Stimulated activated naive CD8-positive, alpha-beta T cell treated with anti-CD3 and anti-CD28 coated beads, Interleukin-15, amount 100 ng/mL, for 72 hours (primary cell): ENCODE measurements at places on chromosomes 6 and 20.

DNA sequence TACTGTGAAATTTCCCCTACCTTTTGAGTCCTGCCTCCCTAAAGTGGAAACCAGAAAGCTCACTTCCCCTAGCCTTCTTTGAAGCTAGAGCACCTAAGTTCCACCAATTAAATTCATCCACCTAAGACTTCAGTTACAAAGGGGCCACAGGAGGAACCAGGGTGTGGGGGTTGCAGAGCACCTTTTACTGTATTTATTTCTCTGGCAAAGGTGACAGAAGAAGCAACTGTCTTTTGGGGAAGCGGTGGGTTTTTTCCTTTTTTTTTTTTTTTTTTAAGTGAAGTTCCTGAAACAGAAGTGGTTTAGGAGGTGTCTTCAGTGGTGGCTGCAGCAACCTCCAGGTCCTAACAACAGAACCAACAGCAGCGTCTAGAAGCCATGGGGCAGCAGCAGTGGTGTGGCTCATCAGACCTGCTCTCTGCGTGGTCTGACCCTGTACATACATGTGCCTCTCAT, 13.1 kb downstream of the PSMB9 start:
- DNase-seq = no peak

DNA sequence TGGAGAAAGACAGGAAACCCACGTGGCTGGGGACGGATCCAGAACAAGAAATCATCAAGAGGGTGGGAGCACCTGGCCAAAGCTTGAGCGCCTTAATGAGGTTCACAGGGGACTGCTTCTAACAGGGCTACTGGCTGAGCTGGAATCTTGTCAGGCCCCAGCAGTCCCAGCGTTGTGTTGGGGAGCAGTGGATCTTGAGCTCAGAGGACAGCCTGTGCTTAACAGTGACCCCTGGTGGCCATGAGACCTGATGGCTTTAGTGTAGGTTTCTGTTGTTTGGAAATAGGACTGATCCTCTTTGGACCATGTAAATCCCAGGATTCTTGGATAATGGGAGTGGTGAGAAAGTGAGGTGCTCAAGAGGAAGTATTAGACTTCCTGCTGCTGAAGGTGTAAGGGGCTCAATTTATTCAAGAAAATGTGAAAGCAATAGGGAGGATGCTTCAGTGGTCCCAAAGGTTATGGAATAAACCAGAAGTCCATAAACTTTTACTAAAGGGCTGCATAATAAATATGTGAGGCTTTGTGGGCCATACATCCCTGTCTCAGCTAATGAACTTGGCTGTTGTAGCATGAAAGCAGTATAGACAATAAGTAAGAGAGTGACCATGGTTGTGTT, 216.2 kb downstream of the NFATC2 start:
- no peak for DNase-seq

- no peak for DNase-seq
These were observed 57.7 kb downstream of the PPP1R16B start for GRCh38 chr20:38863024-38863851.

DNA sequence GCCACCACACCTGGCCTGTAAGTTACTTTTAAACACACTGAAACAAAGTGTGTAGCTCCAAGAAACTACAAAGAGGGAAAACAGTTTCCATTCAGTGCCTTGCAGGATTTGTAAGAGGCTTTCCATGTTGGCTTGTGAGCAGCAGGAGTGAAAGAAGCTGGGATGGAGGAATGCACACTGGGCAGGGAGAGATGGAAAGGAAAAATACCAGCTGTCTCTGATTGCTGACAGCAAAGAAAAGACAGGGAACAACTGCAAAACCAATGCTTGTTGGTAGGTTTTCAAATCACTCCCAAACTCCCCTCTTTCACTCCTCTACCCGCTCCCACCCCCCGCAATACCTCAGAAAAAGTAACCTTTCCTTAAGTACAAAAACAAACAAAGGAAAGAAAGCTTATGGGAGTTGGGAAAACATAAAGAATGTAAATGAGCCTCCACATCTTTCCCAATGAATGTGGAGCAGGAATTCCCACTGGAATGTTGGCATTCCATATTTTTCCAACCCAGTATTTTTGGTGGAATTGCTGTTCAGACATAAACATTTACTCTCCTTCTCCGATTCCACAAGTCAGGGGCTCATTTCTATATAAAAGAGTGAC, 166.1 kb downstream of the THBS2 start:
- no peak for DNase-seq

- DNase-seq = no peak
These were observed 125.7 kb downstream of the SLC23A2 start for GRCh38 chr20:4875578-4876067.

DNA sequence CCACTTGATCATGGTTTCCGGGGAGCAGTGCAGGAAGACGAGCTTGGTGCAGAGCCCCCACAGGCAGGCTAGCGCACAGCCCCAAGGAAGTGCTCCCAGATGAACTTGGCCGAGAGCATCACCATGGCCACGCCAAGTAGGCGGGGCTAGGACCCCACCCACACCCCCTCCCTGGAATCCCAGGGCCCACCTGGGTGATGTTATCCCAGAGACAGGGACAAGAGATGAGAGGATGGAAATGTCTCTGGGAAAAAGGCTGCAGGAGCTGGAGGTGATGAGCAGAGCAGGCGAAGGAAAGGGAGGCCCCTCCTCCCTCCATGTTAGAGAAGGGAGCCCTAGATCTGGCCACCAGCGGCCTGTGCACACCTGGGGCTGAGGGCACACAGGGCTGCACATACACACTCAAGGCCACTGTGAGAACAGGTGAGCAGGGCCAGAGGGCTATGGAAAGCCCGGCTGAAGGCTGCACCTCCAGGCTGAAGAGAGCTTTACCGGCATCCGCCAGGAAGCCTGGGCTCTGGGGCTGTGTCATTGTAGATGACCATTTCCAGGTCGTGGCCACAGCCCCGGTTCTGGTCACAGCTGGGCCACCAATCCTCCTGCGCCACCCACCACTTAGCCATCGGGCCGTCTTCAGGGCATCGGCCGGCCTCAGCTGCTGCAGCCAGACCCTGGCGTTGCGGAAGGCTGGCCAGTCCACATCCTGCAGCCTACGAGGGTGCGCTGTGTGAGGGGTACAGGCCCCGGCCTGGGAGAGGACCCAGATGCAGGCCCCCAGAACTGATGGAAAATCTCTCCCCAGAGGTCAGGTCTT, 24.9 kb downstream of the NPEPL1 start:
- DNase-seq = peak; percentile 4

GRCh38 chr20:46698788-46699187, 9.5 kb upstream of the TP53RK start:
- DNase-seq = no peak

- no peak for DNase-seq
These were observed 36.3 kb downstream of the CDH4 start for GRCh38 chr20:61288331-61288784.

- no peak for DNase-seq
These were observed 26.9 kb downstream of the FBXO30 start for GRCh38 chr6:145787688-145788087.

DNA sequence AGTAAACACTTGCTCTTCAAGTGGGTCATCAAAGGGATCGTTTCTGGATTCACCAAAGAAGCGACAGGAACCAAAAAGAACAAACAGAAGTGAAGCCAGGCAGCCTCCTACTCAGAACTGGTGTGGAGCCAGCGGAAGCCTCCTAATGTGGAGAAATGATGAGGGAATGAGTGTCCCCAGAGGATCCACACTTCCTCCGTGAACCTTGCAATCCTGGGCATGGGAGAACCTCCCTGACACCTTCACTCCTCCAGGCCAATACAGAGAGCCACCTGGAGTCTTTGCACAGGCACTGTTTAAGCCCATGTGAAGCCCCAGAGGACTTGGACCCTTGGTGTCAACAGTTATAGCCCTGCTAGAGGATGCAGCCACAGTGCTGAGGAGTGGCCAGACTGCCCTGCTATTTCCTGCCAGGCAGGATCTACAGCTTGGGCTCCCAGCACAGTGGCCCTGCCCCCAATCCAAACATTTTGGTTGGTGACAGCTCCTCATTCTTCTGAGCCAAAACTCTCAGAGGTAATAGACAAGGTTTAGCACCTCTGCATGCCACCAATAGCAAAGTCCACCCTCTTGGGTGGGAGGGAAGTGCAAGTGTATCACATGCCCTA, 23.2 kb upstream of the SERINC1 start:
- DNase-seq = no peak

- no peak for DNase-seq
These were observed 80.8 kb upstream of the PHACTR1 start for GRCh38 chr6:12635813-12636212.

- DNase-seq = no peak
These were observed 211.9 kb downstream of the HAO1 start for GRCh38 chr20:7728338-7728737.

- DNase-seq = no peak
These were observed 12.8 kb upstream of the SGK2 start for GRCh38 chr20:43545837-43546578.

GRCh38 chr6:166055801-166056200, 111.8 kb downstream of the TBXT start:
- no peak for DNase-seq

- no peak for DNase-seq
These were observed 40.4 kb upstream of the KIF25 start for GRCh38 chr6:167956983-167957492.

DNA sequence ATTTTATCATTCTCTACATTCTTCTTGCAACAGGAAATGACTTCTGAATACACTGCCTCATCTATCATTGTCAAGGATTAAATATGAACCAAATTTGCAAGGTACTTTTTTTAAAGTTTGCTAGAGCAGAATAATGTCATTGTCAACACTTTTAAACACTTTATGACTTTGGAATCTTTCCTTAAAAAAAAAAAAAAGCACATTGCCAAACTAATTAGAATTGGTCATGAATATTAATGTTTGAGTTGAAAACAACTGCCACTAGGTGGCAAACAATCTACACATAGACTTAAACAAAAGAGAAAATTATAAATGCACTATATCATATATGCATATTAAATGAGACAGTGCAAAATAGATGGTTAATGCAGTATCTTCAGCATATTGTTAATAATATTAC, 32.5 kb upstream of the TMEM244 start:
- no peak for DNase-seq
